ENCODE measurements at places on chromosomes 3 and 15.

GRCh38 chr3:14404631-14405359, 2.4 kb downstream of the SLC6A6 start:
- no peak for DNase-seq

GRCh38 chr3:124037326-124037725, 45.4 kb upstream of the ROPN1 start:
- no peak for DNase-seq

- no peak for DNase-seq
Measured at GRCh38 chr3:32105291-32106131, 909 bp upstream of the GPD1L start.

DNA sequence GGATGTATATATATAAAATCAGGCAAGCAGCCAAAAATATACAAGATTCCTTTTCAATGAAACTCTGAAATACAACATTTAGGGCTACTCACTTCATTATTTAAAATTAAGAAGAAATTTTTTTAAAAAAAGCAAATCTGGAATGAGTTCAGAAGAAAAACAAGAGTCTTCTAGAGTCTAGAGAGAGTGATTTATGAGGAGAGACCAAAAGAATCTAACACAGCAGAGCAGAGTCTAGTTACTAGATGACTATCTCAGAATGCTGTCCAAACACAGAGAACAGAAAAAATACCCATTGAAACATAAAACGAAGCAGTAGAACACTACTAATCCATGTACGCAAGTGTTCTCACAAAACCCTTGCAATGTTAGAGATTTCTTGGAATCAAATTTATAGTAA, 275.2 kb upstream of the CBLB start:
- DNase-seq: no peak

DNA sequence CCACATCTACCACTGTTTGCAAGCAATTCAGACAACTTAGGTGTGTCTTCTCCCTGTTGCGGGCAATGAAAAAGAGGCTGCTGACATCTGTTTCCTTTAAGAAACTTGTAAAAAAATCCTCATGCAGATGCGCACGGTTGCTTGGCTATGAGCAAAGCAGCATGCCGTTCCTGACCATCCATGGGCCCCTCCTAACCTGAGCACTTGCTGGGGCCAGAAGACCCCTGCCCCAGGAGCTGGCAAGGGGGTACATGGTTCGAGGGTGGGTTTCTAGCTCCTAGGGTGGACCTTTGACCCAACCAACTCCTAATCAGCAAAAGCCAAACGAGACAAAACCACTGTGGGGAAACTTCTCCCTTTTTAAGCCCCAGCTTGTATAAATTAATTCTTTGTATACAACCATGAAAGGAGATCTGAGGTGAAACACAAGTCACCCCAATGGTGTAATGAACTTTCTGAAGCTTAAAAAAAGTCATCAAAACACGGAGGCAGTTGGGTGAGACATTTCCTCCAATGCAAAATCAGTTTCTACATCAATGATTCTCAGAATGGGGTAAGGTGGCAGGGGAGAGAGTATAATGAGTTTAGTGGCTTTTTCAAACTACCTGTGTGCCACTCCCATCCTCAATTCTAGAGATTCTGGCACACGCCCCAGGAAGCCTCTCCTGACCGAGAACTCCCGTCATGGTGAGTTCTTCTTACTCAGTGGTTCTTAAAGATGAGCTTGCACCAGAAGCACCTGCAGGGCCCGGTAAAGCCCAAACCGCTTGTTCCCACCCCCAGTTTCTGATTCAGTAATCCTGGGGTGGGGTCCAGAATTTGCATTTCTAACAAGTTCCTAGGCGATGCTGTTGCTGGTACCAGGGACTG, 44.1 kb downstream of the CPN2 start:
- DNase-seq: no peak

DNA sequence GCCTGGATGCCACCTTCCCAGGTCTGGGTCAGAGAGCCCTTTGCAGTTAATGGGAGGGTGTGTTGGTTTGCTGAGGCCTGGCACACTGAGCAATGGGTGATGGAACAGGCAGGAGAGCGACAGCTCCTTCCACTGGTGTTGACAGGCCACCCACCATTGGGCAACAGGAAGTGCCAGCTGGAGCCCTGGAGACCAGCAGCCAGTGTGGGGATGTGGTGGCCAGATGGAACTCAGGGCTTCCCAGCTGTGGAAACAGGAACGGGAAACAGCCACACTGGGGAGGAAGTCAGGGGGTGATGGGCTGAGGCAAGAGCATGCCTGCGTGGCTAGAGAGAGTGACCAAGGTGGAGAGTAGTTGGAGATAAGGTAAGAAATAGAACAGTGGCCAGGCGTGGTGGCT, 9.3 kb downstream of the PSTPIP1 start:
- DNase-seq: no peak

- DNase-seq: no peak
Measured at GRCh38 chr3:175640958-175641357, 781.8 kb downstream of the NAALADL2 start.

DNA sequence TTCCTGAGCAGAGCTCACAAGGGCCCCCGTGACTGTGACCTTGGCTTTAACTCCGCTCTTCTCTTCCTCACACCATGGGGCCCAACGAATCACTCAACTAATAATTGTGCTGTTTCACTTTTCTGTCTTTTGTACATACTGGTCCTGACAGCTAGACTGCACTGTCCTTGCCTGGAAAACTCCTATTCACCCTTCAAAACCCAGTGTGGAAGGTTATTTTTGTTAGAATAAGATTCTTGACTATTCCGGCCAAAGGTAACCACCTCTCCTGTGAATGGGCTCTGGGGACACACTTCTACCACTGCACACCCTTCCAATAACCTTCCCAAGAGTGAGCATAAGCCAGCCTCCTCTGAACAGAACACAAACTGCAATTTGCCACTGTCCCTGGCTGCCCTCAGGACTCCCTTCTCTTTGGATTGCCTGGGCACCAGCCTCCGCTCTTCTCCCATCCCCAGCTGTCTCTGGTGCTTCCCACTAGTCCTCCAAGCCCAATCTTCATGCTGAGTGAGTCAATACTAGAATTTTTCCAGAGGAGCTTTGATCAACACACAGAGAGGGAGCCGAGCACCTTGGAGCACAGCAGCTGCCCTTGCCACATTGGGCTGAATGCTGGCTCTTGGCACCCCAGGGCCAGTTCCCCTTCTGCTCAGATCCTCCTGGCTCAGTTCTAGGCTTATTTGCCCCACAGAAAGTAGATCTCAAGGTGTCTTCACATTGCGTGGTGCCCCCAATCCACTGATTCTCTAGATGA, 2.1 kb downstream of the SCN5A start:
- no peak for DNase-seq

DNA sequence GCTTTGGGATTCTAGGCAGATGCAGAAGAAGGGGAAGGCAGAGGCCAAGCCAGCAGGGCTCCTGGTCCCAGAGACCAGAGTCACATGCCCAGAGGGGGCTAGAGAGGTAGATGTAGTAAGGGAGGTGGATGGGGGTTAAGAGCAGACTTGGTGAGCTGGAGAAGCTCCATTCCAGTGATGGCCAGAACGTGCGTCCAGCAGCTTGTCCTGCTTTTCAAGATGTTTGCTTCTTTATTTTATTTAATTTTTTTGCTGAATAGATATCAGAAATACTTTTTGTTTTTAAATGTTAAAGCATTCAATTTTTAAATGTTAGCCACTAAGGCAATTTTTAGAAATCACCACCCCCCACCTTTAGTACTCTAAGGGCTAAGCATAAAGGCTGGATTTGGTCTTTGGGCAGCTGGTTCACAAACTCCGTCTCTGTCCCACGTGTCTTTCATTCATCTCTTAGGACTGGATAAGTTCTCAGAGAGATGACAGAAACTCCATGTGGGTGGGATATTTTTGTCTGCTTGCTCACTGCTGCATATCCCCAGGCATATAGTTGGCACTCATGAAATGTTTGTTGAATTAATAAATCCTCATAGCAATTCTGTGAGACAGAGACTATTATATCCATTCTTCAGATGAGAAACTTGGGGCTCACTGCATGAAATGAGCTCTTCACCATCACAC, 6.7 kb downstream of the COLQ start:
- no peak for DNase-seq

DNA sequence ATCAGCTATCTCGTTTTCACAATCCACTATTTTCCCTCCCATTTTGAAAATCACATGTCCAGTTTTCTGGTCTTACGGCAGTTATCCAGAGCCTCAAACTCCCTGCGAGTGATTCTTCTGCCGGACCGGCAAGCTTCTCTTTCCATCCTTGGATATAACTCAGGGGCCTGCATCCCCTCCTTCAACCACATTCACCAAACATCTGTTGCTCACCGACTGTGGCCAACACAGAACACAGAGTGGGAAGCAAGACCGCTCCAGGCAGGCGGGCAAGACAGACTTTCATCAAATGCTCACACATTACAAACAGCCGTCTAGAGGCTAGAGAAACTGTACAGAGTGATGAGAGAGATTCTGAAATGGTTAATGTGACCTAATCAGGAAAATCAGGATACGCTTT, 7.6 kb upstream of the SLC12A8 start:
- DNase-seq: no peak

- DNase-seq: no peak
Measured at GRCh38 chr3:187261541-187261969, 30.0 kb downstream of the MASP1 start.

GRCh38 chr15:85003593-85004312, 22.1 kb downstream of the PDE8A start:
- DNase-seq: no peak

GRCh38 chr3:52183786-52184445, 14.0 kb upstream of the ALAS1 start:
- no peak for DNase-seq

DNA sequence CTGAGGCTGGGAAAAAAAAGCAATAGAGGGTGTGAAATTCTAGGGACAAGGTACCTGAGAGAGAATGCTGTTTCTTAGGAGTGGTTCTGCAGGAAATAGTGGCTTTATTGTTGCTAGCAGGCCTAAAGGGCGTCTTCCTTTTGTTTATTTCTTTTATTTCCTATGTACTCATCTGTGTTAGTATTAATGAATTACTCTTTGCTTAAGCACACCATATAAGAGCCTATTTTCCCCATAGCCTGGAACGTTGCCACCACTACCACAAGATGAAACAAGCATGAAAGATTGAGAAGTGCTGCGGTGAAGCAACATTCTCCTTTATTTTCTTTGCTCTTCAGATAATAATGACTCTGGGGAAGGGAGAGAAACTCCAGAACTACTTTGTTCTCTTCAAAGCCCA, 21.3 kb upstream of the GOLIM4 start:
- DNase-seq: no peak

- DNase-seq: no peak
Measured at GRCh38 chr3:188396900-188397299, 242.9 kb downstream of the LPP start.

DNA sequence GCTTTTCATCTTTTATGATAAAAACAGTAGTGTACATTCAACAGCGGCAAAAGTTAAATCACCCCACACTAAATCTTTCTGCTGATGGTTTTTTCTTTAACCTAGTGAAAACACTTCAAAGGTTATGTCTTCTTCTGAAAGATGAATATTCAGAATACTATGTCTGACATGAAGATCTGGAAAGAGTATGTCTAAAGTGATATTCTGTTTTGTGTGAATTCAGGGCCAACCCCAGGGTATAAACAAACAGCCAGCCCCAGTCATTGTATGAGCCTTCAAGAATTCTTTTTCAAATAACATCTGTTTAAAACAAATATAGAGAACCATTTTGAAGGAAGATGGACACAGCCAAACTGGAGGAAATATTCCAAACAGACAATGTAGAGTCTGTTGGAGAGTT, 581.0 kb upstream of the NAALADL2 start:
- no peak for DNase-seq

DNA sequence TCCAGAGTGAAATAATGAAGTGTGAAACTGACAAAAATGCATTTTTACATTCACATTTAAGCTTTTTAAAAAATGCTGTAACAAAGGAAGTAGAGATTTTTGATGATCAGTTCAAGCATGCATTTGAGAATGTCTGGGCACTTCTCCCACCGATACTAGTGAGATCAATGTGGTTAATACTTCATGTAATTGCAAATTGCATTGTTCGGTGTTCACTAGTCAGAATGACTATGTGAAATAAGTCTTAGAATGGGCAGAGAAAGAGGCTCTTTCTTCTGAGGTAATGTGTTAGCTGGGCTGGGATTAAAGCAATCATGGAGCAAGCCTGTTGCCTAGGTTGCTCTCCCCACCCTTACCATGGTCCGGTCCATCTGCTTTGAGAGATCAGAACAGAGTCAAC, 587.0 kb upstream of the GRM7 start:
- no peak for DNase-seq

- no peak for DNase-seq
Measured at GRCh38 chr3:140809316-140809715, 131.5 kb downstream of the TRIM42 start.

DNA sequence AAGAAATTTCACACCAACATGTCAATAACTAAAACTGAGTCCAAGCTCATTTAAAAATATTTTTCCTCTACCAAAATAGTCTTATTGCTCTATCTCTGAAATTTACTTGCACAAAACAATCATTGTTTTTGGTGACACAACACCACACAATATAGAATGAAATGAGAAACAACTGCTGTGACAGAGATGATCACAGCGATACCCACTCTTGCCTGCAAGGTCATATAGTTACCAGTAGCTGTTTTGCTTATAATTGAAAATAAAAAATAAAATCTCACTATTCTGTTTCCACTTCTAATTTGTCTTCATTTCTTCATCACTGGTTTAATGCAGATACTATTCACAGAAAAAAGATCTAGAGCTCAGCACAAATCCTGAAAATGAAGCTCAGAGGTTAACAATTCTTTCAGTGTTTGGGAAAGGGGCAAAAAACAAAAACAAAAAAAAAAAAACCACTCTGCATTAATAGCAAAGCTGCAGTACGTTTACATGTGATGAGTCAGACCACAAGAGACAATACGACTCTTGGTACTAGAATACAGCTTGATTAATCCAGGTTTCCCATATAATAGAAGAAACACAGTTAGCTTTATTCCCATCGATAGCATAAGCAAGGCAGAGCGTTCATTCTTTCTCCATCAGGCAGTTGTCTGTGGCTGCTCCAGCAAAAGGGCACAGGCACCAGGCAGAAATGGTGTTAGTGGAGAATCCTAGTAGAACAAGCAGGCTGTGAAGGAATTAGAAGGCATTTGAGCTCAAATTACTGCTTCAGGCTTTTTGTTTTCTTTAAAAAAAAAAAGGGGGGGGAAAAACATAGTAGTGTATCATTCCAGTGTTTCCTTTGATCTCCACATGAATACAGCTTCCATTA, 773 bp downstream of the ANKRD28 start:
- no peak for DNase-seq

GRCh38 chr3:131608741-131609140, 106.0 kb upstream of the MRPL3 start:
- DNase-seq: no peak

DNA sequence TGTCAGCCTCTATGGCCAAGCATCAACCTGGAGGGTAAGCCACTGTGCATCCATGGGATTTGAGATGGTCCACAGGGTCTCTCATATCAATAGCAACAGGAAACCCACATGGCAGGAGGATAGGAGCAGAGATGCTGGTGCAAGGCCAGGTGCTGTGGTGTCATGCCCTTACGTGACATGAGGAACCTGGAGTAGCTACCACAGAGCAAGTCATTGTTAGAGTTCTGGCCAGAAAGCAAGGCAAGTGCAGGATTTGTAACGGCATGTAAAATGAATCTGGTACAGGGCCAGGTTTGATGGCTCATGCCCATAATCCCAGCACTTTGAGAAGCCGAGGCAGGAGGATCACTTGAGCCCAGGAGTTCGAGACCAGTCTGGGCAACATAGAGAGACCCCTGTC, 14.8 kb upstream of the ZNF774 start:
- no peak for DNase-seq

- DNase-seq: no peak
Measured at GRCh38 chr3:31813686-31814085, 167.4 kb downstream of the OSBPL10 start.

Measured in effector memory CD4-positive, alpha-beta T cell (primary cell).